ENCODE measurements at places on chromosomes 12 and 14.

DNA sequence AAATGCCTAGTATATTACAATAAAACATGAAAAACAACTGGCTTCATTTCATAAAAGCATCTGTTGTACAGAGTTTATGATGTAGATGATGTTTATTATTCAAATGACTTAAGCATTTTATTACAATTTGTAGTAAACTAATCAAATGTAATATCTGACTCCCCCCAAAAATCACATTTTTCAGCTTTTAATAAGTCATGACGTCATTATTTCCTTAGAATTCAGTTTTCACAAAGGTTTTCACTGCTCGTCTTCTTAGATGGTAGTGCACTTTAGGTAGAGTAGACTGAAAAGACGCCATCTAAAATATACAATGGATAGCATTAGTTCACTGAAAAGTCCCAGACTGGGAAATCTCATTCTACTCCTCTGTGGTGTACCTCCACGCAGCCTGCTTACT, 181.5 kb downstream of the ACSS3 start:
- DNase-seq: no peak

DNA sequence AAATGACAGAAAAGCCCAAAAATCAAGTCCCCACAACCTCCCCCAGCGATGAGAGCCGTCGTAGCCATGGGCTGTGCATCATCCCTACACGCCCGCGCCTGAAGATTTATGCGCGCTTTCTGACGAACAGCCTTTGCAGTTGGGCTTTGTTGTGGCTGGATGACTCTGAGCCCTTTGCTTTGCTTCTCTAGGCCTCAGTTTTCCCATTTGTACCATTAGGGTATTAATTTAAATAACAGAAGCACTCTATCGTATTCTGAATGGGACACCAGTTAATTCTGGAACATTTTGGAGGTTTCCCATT, 24.2 kb downstream of the SFSWAP start:
- no peak for DNase-seq

DNA sequence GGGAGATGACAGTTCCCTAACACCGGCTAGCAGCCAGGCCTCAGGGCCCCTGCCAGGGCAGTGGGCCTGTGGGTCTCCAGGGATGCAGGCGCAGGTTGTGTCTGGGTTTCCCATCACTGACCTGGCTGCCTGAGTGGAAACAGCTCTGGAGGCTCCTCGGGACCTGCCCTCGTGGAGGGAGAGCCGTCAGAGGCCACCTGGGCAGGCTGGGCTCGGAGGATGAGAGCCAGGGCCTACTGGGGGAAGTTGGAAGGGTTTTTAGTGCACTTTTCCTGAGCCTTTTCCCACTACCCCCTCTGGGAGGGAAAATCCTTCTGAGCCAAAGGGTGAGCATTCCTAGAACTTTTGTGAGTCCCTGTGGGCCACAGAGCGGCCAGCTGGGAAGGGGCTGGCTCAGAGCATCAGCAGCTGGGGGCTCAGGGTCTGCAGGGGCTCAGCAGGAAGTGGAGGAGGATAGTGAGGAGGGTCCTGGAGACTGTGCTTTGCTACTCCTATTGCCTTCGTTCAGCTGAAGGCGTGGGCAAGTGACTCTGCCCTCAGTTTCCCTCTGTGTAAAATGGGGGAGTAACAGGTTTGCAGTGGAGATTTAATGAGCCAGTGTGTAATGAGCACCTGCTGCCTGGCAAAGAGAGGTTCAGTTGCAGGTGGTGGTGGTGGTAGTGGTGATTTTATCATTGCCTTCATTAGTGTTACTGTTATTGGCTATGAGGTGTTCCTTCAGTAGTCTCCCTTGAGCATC, 1.8 kb downstream of the SH2B3 start:
- DNase-seq: no peak

DNA sequence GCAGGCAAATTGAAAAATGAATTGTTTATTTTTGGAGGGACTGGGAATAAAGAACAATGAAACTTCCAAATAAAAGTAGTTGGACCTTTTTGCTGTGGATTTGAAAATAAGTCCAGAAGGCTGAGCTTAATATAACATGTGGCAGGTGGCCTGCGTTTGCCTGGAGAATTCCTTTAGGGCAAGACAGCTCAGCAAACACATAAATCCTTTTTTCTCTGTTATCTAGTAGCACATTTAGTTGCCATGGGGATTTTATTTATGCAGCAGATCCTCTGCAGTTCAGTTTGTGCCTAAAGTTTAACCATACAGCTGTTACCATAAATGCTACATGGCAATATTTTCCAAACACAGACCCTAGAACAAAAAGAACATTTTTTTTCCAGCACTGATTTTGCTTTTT, 180.0 kb downstream of the NPAS3 start:
- DNase-seq: no peak

GRCh38 chr14:102295270-102295669, 9.7 kb downstream of the MOK start:
- DNase-seq: peak; percentile 44

Measured in NB4 (cell line).